ENCODE measurements at places on chromosomes 6 and 20. TPM values are rescaled to one million over a fixed set of nuclear protein-coding genes. Genes with fewer than 3 reads are reported as not detected.

Gene SAMD3
- 7.1 TPM for polyA plus RNA-seq

Gene RIN2
- not detected for polyA plus RNA-seq

Gene PKHD1
- polyA plus RNA-seq, result not detected

Gene IMPG1
- not detected for polyA plus RNA-seq

Gene SIRPB1
- polyA plus RNA-seq, result 2.0 TPM

Gene SLC52A3
- not detected for polyA plus RNA-seq

Gene CDH4
- polyA plus RNA-seq, result not detected

Gene ARMC12
- 0.39 TPM for polyA plus RNA-seq

Gene NKX2-2
- not detected for polyA plus RNA-seq

Gene FAM50B
- polyA plus RNA-seq, result 14.0 TPM

Gene OLIG3
- not detected for polyA plus RNA-seq

Gene PI3
- 0.65 TPM for polyA plus RNA-seq

Gene LHFPL5
- not detected for polyA plus RNA-seq

Gene LY6G6C
- polyA plus RNA-seq, result not detected

Gene CLIC5
- polyA plus RNA-seq, result 1.9 TPM

Gene TNNC2
- 3.2 TPM for polyA plus RNA-seq

Gene PPP1R14C
- not detected for polyA plus RNA-seq

Gene BACH2
- polyA plus RNA-seq, result 21.2 TPM

Gene C6orf141
- not detected for polyA plus RNA-seq

Gene ZNF217
- polyA plus RNA-seq, result 29.9 TPM

Gene TNXB
- polyA plus RNA-seq, result 0.21 TPM

Gene IL17A
- not detected for polyA plus RNA-seq

Gene TXNDC5
- polyA plus RNA-seq, result 270 TPM

Gene SLC22A3
- not detected for polyA plus RNA-seq

Data from IgD-negative memory B cell (primary cell).